Central memory CD8-positive, alpha-beta T cell (primary cell): ENCODE measurements at places on chromosomes 13 and 19.

GRCh38 chr13:85278851-85279250 lies 520.4 kb downstream of the SLITRK6 start:
- no peak for DNase-seq
- no peaks in the 10 kb centered on the region for H3K27me3 ChIP-seq
- H3K4me1 ChIP-seq: no peaks in the 10 kb centered on the region
- no peak overlapping the region for H3K4me3 ChIP-seq
- peaks cover 1% of the 10 kb centered on the region for H3K36me3 ChIP-seq

DNA sequence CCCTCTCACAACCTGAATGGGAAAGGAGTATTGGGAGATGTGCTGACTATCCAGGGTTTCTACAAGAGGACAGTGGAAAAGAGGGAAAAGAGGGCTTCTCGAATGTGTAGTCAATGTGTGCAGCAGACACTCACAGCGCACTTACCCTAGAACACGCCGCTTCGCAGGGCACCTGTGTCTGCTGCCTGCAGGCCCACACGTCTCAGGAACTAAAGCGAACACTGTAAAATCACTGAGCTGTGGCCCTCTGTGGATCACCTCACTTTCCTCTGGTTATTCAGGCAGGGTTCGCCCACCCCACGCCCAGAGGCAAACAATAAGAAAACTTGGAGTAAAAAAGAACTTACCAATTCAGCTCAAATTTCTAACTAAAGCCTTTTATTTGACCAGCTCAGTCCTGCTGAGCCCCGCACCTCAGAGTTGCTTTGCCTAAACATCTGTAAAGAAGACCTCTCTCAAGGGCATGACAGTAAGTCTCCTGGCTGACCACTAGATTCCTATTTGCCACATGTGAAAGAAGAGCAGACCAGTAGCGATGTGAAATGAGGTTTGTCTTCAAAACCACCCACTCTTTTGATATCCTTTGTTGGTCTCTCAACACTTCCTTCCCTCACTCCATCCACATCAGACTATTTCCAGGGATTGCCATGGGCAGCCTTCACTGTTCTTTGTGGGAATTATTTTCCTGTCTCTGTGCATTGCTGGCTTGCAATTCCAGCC lies 19.3 kb upstream of the DOCK9 start:
- H3K36me3 ChIP-seq: peaks cover 4% of the 10 kb centered on the region
- no peaks in the 10 kb centered on the region for H3K27me3 ChIP-seq
- H3K27ac ChIP-seq: no peak overlapping the region
- H3K4me3 ChIP-seq: no peak overlapping the region
- DNase-seq: no peak

DNA sequence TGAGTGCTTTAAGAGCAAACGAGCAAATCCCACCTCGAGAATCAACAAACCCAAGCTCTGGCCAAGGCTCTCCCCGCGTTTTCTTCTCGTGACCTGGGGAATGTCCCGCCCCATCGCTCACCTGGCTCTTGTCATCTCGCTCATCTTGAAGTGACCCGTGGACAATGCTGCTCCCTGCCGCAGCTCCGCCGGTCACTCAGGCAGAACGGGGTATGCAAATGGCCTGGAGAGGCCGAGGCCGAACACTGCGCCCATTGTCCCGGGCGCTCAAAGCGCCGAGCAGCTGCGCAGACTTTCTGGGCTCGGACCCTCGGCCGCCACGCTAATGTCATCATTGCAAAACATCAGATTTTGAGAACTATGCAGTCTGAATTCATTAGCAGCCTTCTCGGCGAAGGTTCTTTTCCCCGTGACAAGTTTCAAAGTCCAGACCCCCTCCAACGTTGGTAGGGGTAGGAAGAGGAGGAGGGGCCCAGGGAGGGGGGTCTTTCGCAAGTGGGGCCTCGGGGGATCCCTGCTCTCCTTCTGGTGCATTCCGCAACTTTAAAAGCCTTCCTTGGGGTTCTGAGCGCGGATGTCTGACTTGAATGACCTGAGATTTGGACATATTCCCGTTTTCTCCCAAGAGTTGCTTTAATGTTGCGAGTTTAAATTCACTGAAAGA lies 39.7 kb downstream of the SOX1 start:
- no peak for DNase-seq
- H3K27me3 ChIP-seq: peaks cover 49% of the 10 kb centered on the region
- H3K4me3 ChIP-seq: no peak overlapping the region
- H3K27ac ChIP-seq: no peak overlapping the region

DNA sequence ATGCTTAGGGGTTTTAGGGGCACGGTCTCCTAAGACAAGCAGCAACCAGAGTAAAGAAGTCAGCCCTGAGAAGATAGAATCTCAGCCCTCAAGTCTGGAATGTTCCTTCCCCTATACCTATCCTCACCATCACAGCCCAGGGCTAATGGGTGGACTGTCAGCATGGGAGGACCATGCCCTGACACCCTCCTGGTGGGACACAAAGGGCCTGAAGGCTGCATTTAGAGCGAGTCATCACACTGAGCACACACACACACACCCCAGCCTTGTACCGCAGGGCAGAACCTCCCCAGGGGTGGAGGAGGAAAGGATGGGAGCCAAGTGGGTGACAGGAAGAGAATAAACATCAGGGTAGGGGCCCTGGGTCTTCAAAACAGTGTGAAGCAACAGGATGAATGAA lies 174.8 kb upstream of the SERP2 start:
- DNase-seq: no peak
- no peak overlapping the region for H3K27ac ChIP-seq
- H3K4me3 ChIP-seq: no peak overlapping the region
- H3K27me3 ChIP-seq: no peaks in the 10 kb centered on the region
- no peaks in the 10 kb centered on the region for H3K36me3 ChIP-seq

DNA sequence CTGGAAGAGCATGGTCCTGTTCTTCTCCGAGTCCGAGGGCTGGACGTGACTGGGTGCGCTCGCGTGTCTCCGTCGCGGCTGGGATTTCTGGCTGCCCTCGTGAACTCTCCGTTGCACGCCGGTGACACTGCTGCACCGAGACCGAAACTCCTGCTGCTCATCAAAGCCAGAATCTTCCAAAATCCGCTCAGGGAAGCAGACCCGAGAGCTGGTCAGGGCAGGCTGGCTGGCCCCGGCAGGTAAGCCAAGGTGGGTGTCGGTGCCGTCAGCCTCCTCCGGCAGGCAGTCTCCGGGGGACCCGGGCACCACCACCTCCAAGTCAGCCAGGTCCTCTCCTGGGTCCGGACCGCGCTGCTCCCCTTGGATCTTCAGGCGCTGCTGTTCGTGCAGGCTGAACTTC lies 119.9 kb downstream of the TBC1D4 start:
- DNase-seq: no peak
- H3K27ac ChIP-seq: no peak overlapping the region
- no peak overlapping the region for H3K4me3 ChIP-seq
- peaks cover 7% of the 10 kb centered on the region for H3K4me1 ChIP-seq

DNA sequence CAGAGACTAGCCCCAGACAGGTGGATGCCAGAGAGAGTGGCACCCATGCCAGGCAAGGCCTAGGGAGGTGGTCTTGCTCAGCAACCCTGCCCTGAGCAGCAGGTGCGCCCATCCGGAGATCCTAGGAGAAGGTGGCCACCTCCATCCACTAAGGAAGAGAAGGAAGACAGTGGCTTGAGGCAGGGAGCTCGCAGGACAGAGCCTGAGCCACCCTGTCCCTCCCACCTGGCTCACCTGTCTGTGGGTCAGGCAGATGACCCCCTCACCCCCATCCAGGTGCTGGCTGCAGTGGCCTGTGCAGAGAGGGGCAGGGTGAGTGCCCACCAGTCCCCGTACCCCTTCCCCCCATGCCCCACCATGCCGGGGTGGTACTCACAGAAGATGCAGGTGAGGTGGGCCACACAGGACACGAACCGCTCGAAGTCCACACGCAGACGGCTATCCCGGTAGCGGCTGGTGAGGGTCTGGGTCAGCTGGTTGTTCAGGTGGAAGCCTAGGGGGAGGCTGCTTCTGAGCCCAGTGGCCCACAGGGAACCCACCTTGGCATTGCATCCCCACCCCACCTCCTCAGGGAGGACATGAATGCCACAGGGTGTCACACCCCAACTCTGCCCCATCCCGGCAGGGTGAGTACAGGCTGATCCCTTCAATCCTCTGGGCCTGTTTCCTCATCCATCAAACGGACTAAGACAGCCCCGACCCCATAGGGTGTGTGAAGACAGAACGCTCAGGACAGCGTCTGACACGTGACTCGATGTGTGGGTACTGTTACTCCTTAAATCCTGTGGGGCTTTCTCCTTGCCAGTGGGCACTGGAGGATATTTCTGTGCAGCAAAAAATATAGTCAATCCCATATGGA lies 13.3 kb downstream of the CAPN12 start:
- H3K4me3 ChIP-seq: no peak overlapping the region
- no peaks in the 10 kb centered on the region for H3K27me3 ChIP-seq
- no peak for DNase-seq

- H3K27ac ChIP-seq: no peak overlapping the region
- H3K36me3 ChIP-seq: peaks cover 18% of the 10 kb centered on the region
- no peak overlapping the region for H3K4me3 ChIP-seq
- DNase-seq: no peak
Measured at GRCh38 chr13:111251646-111252445, 68.6 kb upstream of the TEX29 start.

DNA sequence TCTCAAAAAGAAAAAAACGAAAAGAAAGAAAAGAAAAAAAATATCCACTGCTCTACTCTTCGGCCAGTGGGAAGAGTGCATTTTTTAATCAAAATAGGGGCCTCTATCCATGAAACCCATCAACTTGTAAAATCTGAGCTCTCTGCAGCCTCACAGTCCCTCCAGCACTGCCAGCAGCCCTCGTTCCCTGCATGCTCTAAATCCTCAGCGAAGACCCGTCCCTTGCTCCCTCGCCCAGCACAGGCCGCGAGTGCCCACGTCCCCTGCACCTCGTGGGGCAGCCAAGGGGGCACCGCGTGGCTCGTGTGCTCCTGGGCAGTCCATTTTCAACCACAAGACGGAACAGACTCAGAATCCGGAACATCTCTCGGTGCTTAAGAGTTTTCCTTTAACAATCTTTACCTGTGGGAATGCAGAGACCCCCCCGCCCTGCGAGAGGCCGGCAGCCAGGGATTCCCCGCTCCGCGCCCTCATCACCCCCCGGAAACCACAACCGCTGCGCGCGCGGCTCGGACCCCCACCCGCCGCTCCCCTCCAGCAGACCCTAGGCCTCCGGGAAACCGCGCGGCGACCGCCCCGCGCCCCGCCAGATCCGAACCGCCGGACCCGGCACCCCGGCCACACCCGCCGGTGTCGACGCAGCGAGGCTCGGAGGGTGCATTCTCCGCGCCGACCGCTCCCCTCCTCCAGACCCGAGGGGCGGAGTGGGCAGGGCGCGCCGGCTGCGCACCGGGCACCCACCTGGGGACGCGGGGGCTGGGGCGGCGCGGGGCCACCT lies 638 bp downstream of the ANKRD27 start:
- peaks cover 9% of the 10 kb centered on the region for H3K27me3 ChIP-seq
- H3K27ac ChIP-seq: peak overlapping the region; percentile 64
- DNase-seq: no peak
- peaks cover 7% of the 10 kb centered on the region for H3K36me3 ChIP-seq
- H3K4me3 ChIP-seq: peak overlapping the region; percentile 87
- peaks cover 41% of the 10 kb centered on the region for H3K4me1 ChIP-seq

- DNase-seq: no peak
- H3K4me1 ChIP-seq: peaks cover 5% of the 10 kb centered on the region
- H3K27me3 ChIP-seq: peaks cover 64% of the 10 kb centered on the region
Measured at GRCh38 chr13:112638919-112639318, 50.9 kb upstream of the ATP11A start.

GRCh38 chr13:34988330-34988791 lies 46.3 kb downstream of the NBEA start:
- H3K27me3 ChIP-seq: no peaks in the 10 kb centered on the region
- DNase-seq: no peak
- no peaks in the 10 kb centered on the region for H3K36me3 ChIP-seq
- no peak overlapping the region for H3K27ac ChIP-seq
- no peaks in the 10 kb centered on the region for H3K4me1 ChIP-seq
- H3K4me3 ChIP-seq: no peak overlapping the region
